Adipose tissue (tissue), 3 donors: ENCODE measurements at places on chromosomes 11 and 22. TPM values are rescaled to one million over a fixed set of nuclear protein-coding genes. Genes with fewer than 3 reads are reported as not detected.

Gene RASL10A
- polyA plus RNA-seq: 1.5 TPM

Gene ARHGAP8
- polyA plus RNA-seq: 1.7 TPM

Gene SLCO2B1
- 23.4 TPM for polyA plus RNA-seq

Gene VSIG10L2
- 0.02 TPM for polyA plus RNA-seq

Gene RIMBP3B
- not detected for polyA plus RNA-seq

Gene POU2AF2
- not detected for polyA plus RNA-seq

Gene ASPHD2
- 0.67 TPM for polyA plus RNA-seq

Gene UPK3A
- not detected for polyA plus RNA-seq

Gene MS4A15
- not detected for polyA plus RNA-seq

Gene OR10D3
- polyA plus RNA-seq: not detected

Gene CBX7
- polyA plus RNA-seq: 19.5 TPM

Gene GPHA2
- polyA plus RNA-seq: not detected

Gene TRIM49D2
- not detected for polyA plus RNA-seq

Gene MS4A1
- polyA plus RNA-seq: 1.3 TPM

Gene NCAM1
- 2.3 TPM for polyA plus RNA-seq

Gene UBASH3B
- polyA plus RNA-seq: 2.4 TPM

Gene WNT11
- polyA plus RNA-seq: 8.3 TPM

Gene PDGFD
- polyA plus RNA-seq: 7.7 TPM

Gene OR8G5
- polyA plus RNA-seq: not detected

Gene PHOX2A
- not detected for polyA plus RNA-seq

Gene APBB1
- polyA plus RNA-seq: 23.4 TPM

Gene ACTN3
- 0.03 TPM for polyA plus RNA-seq

Gene ZNF280A
- not detected for polyA plus RNA-seq

Gene YPEL4
- polyA plus RNA-seq: 0.17 TPM

Gene TEX54
- not detected for polyA plus RNA-seq

Gene MRGPRE
- polyA plus RNA-seq: 0.06 TPM

Gene OR4S2
- not detected for polyA plus RNA-seq

Gene CXCR5
- 0.22 TPM for polyA plus RNA-seq

Gene DTX4
- polyA plus RNA-seq: 41.4 TPM

Gene APOA4
- not detected for polyA plus RNA-seq

Gene GPR83
- 0.03 TPM for polyA plus RNA-seq
